ENCODE measurements at places on chromosomes 11 and 22.

DNA sequence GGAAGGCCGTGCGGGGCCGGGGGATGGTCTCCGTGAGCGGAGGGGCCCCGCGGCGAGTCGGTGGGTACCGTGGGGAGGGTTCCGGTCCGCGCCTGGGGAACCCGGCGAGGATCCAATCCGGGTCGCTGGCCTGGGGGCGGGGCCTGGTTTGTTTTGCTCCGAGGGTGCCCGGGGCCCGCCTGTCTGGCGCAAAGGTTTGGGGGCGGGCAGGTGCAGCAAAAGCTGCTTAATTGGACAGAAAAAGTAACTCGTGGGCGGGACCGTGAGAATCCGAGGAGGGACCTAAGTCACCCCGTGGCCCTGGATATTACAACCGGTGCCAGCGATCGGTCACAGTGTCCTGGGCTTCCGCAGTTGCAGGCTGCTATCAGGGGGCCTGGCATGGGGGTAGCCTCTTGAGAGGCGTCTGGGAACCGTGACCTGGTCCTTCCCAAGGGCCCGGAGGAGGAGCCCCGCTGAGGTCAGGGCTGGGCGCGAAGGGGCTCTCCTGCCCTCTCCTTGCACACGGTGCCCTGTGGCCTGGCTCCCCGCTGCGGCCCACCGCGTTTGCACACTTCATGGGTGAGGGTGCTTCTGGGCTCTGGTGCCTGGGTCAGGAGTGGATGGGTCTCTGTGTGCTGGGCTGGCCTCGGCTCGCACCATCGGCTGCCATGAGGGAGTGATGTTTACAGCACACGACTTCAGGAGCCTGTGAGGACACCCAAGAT, 1.4 kb downstream of the PNPLA2 start:
- DNase-seq, result peak; percentile 95

DNA sequence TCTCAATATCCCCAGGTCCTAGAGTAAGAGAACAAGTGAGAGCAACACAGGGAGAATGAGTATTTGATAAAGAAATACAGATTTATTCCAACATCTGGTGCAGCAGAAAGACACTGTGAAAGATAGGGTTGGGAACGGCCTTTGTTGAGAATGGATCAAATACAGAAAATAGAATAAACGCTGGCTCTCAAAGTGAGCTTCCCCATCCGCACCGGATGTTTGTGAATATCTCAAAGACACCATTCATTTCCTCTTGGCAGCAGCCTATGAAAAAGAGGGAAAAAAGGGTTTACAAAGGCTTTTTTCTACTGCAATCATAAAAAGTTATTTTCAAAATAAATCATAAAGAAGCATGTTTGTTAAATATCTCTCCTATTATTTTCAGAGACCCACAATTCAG, 279.3 kb downstream of the CASP12 start:
- no peak for DNase-seq

GRCh38 chr11:44359162-44359561, 49.2 kb upstream of the ALX4 start:
- no peak for DNase-seq

- no peak for DNase-seq
Measured at GRCh38 chr11:120391854-120392253, 55.6 kb downstream of the ARHGEF12 start.

DNA sequence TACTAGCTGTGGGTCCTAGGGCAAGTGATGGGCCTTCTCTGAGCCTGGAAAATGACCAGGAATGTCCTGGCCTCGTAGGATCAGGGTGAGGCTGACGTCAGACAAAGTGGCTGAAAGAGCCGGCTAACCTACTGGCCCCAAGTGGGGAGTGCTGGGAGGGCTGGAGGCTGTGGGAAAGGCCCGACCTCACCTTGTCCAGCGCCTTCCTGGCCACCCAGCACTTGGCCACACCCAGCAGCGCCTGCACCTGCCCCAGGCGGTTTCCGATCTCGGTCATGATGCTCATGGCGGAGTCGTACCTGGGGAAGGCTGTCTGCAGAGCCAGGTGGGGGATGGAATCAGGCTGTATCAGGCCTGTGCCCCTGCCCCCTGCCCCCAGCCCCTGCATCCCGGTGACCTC, 7.5 kb downstream of the RAPSN start:
- no peak for DNase-seq

DNA sequence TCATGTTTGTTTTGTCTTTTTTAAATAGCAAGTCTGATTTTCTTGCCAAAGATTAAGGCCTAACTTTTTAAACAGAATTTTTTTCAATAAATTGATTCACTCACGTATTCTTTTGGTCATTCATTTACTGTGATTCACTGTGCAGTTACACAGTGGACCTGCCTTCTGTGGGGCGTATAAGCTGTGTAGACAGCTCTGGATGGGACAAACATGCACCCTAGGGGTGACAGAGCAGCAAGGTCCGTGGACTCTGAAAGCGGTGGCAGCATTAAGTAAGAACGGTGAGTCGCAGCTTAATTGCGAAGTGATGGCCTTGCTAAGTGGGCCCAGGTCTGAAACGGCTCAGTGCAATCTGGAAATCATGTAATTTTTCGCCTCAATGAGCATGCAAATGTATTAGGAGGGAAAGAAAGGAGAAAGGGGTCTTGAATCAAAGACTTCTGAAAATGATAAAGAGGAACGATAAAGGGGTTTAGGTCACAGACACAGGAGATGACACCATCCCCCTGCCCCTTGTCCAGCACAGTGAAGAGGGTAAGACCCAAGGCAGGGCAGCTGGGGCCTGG, 113.1 kb downstream of the SPATA19 start:
- DNase-seq, result no peak
